ENCODE measurements at places on chromosomes 13 and 19.

DNA sequence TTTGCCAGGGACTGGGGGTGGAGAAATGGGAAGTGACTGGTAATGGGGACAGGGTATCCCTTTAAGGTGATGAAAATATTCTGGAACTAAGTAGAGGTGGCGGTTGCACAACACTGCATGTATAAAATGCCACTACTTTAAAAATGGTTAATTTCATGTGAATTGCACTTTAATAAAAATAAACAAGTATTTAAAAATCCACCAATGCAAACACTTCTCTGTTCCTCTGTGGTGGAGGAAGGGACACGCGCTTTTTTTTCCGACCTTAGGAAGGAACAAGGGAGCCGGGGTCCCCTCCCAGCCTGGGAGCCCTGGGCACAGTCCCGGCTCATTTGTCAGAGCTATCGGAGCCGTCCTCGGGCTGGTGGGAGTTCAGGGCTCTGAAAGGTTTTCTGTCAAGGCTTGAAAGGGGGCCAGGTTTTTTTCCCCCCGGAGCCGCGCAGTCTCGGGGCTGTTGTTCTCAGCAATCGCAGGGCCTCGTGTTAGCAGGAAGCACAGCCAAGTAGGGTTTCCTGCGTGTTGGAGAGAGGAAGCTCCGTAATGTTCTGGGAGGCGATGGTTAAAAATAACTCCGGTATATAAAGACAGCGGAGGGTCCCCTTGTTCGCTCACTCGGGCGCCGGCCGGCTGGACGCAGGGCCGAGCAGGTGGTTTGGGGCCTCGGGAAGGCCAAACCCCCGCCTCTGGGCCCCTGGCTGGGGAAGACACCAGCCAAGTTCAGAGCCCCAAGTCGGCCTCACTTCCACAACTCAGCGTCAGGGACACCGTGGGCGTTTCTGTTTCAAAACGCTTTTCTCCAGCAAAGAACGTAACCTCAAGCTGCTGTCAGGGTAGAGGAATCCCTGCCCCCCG lies 41.2 kb upstream of the KLF2 start:
- no peak for DNase-seq

DNA sequence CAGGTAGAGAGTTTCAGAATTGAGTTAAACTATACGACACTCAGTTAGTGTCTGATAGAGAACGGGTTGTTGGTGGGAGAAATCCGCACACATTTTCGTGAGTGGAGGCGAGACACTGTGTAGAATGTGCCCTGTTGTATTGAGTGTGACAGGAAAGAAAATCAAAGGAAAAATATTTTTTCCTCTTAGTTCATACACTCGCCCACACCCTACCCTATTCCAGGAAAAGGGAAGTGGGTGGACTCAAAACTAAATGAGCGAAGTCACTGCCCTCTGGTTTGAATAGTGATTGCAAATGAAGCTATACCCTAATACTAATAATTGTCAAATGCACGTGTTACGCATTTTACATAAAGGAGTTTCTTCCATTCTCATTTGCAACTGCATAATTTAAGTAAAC lies 2.0 kb downstream of the ZNF347 start:
- no peak for DNase-seq

DNA sequence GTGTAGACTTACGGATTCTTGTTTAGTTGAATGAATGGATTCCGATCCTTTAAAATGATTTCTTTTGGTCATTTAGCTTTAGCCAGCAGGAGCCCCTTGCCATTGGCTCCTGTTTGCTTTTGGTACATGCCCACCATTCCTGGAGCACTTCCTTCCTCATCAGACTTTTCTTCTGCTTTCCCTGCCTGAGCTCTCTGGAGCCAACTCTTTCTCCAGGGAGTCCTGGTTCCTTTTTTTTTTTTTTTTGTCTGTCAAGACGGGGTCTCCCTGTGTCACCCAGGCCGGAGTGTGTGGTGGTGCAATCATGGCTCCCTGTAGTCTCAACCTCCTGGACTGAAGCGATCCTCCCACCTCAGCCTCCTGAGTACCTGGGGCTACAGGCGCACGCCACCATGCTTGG lies 37.8 kb downstream of the SMARCA4 start:
- DNase-seq: no peak

DNA sequence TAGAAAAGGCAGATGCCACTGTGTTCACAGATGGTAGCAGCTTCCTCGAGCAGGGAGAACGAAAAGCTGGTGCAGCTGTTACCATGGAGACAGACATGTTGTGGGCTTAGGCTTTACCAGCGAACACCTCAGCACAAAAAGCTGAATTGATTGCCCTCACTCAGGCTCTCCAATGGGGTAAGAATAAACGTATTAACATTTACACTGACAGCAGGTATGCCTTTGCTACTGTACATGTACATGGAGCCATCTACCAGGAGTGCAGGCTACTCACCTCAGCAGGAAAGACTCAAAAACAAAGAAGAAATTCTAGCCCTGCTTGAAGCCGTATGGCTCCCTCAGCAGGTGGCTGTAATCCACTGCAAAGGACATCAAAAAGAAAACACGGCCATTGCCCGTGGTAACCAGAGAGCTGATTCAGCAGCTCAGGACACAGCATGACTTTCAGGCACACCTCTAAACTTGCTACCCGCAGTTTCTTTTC lies 197.7 kb downstream of the ZNF737 start:
- no peak for DNase-seq

DNA sequence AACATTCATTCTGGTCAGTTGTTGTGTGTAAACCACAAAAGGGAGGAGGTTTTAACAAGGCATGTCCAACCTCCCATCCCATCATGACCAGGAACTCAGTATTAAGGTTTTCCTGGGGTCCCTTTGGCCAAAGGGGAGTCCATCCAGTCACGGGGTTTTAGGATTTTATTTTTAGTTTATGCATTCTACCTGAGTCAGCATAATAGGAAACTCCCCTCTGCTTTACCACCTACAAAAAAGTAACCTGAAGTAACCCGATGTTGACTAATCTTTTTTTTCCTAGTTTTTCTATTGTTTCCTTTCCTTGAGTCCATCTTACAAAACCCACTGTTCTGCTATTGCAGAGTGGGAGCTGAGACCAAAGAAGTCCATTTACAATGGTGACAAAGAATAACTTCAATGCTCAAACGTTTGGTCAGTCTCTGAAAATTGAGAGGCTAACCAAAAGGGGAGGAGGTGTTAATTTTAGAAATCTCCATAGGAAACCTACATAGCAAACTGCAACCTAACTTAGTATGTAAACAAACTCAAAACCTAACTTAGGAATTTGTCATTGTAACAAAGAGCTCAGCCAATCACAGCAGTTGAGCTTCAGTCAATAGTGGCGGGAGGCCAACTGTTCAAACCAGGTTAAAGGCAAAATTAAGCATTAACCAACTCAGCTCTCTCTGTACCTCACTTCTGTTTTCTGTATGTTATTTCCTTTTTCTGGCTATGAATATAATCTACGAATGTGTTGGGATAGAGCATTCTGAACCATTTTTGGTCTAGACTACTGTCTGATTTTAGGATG lies 1954.1 kb downstream of the PCDH9 start:
- no peak for DNase-seq

DNA sequence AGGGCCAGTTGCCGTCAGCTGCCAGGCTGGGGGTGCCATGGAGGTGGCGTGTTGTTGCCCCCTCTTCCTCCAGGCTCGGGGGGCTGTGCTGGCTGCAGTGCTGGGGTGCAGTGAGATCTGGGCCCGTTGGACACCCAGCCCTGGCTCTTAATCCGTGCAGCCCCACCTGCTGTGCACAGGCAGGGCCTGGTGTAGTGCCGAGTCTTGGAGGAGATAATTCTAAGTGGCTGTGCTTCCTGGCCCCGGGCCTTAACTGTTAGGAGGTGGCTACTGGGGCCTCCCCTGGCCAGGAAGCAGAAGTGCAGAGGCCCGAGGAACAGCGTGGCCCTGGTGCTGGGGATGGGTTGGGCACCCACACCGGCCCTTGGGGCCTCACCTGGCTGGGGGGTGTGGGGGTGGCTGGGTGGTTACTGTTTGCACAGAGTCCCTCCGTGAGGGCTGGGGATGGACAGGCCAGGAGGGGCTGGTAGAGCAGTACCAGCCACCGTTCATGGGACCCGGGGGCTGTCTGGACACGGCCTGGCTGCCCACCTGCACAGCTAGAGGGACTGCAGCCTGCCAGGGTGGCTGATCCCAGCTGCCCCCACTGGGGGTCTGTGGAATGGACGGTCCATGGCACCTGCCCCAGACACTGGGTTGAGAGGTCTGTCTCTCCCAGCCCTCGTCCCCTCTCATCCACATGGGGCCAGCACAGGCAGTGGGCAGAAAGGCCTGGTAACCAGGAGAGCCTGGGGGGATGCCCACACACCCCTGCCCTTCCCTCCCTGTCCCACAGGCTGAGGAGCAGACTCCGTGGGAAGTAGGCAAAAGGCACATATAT lies 3.3 kb downstream of the GPX4 start:
- no peak for DNase-seq

GRCh38 chr19:31314156-31314555 lies 35.1 kb downstream of the TSHZ3 start:
- DNase-seq: no peak

DNA sequence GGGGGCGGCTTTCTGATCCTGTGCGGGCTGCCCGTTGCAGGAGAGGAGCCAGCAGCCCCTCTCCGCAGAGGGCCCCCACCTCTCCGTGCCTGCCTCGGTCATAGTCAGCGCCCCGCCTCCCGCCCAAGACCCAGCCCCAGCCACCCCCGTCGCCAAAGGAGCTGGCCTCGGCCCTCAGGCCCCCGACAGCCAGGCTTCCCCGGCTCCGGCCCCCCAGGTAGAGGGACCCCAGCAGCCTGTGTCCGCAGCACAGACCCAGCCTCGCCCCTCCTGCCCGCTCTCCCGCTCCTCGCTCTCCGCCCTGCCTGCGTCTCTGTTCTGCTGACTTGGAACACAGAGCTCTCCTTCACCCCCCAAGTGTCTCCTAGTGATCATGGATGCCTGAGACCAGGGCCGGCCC lies 31.3 kb upstream of the EHD2 start:
- DNase-seq: no peak

- DNase-seq: no peak
Observed at GRCh38 chr13:97307118-97307881, 85.2 kb downstream of the MBNL2 start.

GRCh38 chr13:26824581-26824980 lies 64.0 kb upstream of the GPR12 start:
- DNase-seq: no peak

DNA sequence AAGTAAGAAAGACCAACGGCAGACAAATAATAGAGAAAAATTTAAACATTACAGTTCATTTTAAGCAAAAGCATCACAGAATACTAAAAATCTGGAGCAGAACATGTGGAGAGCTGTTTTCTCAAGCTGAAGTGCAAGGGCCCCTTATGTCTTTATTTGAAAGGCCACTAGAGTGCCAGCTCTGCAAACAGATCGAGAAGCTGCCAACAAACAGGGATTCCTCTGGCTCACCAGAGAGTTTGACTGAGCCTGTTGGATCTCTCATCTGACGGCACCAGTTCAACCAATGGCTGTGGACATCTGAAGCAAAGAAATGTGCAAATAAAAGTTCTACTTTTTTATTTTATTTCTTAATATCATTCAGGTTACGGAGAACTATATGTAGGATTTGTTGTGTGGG lies 119.7 kb downstream of the COL4A2 start:
- DNase-seq: no peak

DNA sequence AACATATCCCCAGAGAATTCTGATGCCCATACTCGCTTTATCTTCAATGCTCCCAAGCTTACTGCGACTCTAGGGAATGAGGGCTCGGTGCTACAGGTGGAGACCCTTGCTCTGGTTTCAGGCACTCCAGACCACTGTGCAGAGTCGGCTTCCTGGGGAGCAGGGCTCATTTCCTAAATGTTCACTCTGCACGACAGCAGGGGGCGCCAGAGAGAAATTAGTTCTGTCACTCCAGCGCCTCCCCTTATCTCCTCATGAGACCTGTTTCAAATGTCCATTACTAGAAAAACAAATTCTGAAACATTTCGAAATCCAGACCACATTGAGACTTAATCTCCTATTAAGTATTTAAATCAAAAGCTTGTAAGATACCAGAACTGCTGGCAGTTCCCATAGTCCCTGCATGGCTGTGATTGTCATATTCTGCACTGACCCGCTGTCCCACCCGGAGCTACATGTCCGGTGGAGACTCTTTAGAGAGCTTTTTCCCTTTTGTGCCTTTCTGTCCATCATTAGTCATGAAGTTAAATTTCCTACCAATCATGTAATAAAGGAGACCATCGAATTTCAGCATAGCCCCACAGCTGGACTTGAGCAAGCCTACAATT lies 22.4 kb downstream of the EPSTI1 start:
- DNase-seq: no peak

DNA sequence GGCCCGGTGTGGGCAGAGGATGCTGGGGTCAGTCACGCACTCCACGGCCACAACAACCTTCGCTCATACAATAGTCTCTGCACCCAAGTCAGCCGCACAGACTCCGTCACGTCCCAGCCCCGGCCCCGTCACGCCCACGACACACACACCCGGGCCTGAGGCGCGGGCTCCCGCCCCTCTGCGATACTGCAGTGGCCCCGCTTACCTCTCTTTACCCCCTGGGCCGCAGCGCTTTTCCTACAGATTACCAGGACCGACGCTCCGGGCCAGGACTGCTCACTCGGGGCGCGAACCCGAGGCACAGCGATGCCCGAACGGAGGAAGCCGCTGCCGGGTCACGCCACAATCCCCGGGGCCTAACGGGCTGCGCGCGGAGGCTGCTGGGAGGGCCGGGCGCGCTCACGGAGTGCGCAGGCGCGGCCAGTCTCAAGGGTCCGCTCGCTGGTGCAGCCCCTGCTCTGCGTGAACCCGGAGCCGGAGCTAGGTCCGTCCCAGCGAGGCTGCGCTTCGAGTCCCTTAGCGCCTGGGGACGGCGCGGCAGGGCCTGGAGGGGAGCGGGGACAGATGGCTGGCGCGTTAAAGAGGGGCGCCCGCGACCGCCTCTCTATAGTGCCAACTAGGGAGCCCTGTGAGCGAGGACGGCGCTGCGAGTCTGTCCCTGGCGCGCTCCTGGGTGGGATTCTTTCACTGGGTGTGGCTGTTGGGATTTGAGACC lies at the start of gene ZFP82:
TSS of gene ZFP82 (minus strand) at position 358 of the 715 bp plus-strand sequence. CDS start 8,855 bp downstream, outside the sequence.
- peak; percentile 69 for DNase-seq

- DNase-seq: no peak
Observed at GRCh38 chr13:25249001-25249543, 38.2 kb downstream of the MTMR6 start.
